HuH-7 (cell line): ENCODE measurements at places on chromosomes 3 and 15.

DNA sequence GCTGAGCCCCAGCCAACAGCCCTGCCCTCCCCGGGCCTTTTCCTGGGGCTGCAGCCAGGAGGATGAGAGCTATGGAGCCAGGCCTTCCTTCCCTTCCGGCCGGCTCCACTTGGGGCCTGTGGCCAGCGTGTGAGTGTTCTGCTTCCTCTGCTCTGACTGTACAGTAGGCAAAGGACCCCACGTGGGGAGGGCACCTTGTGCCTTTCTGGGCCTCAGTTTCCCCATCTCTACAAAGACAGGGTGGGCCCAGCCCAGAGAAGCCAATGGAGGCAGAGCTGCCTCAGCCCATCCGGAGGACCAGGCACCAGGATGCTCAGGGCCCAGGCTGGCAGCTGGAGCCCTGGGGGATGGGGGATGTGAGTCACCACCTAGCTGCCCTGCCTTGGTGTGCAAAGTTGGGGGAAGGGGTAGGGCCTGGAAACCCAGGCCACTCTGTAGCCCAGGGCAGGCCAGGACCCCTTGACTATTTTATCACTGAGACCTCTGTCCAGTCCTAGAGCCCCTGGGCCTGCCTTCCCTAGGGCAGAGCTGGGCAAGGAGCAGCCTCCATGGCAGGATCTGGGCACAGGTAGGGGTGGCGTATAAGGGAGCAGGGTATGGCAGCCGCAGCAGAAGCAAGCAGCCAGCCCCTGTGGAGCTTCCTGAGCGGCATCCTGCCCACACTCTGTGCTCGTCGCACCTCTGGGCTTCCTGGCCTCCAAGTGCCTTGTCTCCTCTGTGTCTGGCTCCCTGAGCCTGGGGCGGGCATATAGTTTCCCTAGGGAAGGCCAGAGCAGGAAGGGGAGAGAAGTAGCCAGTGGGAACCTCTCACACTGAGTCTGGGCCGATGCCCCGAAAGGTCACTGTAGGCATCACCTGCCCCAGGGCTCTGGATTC, 1.8 kb downstream of the PSTPIP1 start:
- no peak for DNase-seq

GRCh38 chr3:34056181-34056910, 257.9 kb downstream of the PDCD6IP start:
- no peak for DNase-seq

GRCh38 chr3:178195824-178196223, 340.4 kb upstream of the KCNMB2 start:
- no peak for DNase-seq

DNA sequence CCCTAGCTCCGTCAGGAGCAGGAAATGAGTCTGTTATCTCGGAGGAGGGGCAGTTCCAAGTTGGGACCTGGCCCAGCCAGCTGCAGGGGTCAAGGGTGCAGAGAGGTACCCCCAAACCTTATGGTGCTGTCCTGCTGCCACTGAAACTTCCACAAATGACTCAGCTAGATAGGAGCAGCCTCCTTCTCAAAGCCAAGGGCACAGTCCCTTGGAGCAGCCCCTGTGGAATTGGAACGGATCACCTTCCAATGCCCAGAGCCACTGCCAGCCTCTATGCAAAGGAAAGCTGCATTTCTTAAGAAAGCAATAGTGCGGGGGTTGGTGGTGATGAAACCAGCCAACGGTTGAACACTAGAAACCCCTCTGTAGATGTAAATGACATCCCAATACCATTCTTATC, 19.6 kb upstream of the LRRK1 start:
- no peak for DNase-seq

DNA sequence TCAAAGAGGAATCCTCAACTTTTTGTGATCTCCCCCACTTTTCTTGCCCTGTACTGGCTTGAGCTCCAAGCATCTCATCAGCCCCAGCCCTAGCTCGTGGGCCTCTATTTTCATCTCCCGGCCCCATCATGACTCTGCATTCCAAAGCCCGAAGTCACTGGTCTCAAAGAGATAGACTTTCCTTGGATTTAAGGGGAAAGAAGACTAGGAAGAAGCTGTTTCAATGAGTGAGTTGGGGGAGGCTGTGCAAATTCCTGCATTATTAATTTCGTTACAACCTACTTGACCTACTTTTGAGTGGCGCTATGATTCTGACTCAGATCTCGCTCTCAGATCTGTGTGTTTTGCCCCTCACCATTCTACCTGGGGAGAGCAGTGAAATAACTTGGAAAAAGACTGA, 266.6 kb upstream of the TBL1XR1 start:
- DNase-seq = no peak

GRCh38 chr3:130700541-130700940, 46.1 kb downstream of the PIK3R4 start:
- no peak for DNase-seq

DNA sequence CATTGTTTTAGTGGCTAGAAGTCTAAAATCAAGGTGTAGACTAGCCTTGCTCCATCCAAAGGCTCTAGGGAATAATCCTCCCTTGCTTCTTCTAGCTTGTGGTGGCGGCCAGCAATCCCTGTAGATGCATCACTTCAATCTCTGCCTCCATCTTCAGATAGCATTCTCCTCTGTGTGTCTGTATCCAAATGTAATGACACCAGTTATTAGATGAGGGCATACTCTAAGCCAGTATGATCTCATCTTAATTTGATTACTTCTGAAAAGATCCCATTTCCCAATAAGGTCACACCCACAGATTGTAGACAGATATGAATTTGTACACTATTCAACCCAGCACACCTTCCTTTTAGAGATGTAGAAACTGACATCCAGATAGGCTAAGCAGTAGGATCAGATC, 334.5 kb upstream of the KCNMB2 start:
- no peak for DNase-seq

DNA sequence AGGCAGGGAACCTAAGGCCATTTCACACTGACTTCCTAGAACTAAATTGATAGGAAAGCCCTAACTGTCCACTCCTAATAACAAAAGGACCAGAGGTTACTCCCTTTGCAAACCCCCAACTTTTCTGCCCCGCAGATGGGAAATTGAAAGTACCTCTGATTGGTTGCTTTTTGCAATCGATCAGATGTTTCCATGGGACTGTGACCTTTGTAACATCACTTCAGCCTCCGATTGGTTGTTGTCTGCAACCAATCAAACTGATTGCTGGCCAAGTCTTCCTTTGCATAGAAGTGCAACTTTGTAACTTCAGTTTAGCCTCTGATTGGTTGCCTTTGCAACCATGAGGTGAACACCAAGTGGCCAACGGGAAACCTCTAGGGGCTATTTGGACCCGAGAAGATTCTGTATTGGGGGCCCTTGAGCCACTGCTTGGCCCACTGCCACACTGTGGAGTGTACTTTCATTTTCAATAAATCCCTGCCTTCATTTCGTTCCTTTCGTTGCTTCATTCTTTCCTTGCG, 11.3 kb upstream of the KNL1 start:
- peak; percentile 46 for DNase-seq

GRCh38 chr3:51139616-51140015, 245.5 kb upstream of the MANF start:
- no peak for DNase-seq

DNA sequence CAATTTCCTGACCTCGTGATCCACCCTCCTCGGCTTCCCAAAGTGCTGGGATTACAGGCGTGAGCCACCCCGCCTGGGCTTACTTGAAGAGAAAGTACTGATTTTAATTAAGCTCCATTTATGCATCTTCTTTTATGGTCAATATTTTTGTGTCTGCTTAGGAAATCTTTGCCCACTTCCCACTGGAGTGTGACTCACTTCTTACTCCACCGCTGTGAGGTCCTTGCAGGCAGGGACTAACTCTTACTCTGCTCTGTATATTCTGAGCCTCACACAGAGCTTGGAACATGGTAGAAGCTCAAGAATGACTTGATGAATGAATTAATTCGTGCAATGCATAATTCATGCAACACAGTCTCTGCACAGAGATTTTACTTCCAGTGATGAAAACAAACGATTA, 2.9 kb upstream of the TM4SF19 start:
- no peak for DNase-seq

DNA sequence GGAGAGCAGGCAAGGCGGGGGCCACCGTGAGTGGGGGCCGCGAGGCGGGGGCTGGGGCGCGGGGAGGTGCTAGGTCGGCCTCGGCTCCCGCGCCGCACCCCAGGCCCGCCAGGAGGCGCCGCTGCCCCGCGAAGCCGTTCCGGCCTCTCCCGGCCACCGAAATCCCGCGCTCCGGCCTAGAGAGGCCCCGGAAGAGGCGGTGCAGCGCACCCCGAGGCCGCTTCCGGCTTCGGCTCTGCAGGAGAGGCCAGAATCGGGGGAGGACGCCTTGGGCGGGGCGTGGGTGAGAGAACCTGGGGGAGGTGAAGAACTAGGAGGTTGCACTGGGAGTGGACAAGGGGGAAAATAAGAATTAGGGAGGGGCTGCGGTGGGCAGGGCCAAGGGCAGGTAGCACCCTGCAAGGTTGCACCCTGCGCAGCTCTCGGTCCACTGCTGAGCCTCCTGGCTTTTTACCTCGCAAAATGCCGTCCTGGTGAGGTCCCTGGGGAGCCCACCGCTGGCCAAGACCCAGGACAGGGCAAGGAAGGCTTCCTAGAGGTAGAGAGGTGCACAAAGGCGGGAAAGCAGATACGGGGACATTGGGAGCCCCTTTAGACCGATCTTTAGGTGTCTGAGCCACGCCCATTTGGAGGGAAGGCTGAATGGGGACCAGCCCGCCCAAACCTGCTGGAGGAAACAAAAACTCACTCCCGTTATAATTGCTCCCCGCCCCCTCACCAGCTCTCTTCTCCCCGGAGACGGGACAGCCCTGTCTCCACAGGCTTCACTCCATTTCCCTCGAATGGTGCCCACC, 8.4 kb upstream of the GNAI2 start:
- peak; percentile 92 for DNase-seq

GRCh38 chr3:123331651-123332050, 117.2 kb downstream of the ADCY5 start:
- DNase-seq = no peak

GRCh38 chr15:42226648-42227047, 18.5 kb upstream of the VPS39 start:
- DNase-seq = no peak

DNA sequence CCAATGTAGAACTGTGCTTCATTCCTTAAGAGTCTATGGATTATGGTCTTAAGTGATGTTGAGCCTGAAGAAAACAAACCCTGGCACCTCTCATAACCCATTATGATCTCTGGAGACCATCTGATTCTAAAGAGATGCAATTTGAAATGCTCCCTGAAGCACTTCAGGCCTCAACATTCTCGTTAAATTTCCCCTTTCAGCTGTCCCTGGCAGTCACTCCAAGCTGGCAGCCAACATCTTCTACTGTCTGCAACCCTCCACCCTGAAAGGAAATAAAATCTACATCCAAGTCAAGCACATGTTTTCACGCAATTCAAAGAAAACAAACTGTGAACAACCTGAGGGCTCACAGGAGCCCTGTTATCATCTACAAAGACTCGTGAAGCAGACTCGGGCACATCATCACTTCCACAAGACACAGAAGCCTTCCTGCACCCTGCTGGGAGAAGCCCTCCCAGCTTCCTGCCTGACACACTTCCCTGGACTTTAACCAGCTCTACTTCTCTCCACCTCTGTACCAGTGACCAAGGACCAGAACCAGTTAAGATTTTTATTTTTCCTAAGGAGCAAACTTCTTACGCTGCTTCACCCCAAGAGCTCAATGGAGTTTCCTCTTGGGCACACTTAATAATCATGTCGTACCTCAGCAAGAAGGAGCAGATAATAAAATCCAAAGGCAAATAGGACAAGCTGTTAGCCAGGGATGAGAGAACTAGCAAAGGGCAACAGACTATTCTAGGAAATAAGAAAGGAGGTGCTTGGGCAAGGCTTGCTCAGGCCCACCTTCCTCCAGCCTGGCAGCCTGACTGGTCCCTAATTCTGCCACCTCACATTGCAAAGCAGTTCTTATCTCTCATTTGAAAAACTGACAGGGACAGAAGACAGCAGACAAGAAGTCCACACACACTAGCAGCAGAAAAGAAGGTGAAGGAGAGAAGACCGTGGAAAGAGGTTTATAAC, 67.1 kb downstream of the MAGI1 start:
- no peak for DNase-seq

DNA sequence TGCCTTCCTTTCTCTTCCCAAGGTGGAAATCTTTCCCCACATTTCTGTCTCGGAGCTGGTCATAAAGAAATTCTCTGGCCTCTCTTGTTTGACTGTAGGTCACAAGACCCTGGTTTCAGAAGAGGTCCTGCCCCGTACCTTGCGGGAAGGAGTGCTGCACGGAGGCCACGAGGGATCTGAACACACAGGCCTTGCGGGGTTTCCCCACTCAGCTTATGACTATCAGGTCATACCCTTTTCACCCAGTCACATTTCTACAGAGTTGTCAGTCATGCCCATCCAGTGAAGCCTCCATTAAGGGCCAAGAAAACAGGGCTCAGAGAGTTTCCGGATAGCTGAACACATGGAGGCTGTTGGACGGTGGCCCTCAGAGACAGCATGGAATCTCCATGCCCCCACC, 54.7 kb upstream of the ATP13A3 start:
- DNase-seq = no peak

DNA sequence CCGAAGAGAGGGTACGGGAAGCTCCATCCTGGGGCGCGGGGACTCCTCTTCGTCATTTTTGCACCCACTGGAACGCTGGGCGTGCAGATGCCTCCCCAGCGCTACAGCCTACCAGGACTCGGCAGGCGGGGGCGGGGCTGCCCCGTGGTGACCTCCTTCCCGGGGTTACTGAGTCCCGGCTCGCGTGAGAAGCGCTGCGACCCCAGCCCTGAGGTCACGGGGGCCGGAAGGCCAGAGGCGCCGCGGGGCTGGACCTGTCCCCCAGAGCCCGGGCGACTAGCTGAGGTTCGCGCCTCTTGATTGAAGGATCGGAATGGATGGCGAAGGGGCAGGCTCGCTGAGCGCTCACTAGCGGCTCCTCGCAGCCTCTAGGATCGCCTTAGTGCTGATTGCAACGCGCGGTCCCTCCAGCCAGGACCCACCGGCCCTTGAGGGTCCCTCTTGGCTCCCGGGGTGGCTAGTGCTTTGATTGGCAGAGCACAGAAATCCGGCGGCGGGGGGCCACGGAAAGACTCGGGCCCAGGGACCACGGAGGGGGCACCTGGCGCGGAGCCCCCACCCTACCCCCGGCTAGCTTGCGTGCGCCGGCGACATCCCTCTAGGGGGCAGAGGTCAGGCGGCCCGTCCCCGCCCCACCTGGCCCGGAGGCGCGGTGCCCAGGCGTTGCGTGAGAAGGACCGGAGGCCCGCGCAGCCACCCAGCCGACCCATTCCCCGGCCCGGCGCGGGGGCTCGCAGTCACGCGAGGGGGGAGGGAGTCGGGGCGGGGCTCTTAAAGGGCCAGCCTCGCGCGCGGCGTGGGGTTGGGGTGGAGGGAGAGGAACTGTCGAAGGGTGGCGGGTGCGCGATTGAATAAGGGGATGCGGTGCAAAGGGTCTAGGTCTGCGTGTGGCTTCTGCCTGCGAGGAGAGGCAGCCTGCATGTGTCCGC, 781 bp upstream of the CYP1A1 start:
- DNase-seq = peak; percentile 89
